ENCODE measurements at places on chromosomes 1 and 21. TPM values are rescaled to one million over a fixed set of nuclear protein-coding genes. Genes with fewer than 3 reads are reported as not detected.

DNA sequence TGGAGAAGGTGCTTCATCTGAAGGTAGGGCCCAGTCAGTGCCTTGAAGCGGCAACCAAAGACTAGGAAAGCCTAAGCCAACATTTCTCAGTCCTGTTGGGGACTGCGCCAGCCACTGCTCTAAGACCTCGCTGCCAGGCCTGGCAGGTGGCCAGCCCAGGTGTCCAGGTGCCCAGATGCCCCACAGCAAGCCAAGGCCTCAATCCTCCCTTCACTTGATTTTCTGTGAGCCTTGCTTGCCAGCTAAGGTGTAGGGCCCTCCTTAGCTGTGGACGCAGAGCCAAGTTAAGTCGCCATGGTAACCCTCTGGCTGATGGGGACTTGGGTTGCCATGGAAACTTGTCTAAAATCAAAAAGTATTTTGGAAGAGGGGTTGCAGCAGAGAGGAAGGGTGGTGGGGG, 135.0 kb downstream of the NAV1 start:
- no peaks in the 10 kb centered on the region for H3K27me3 ChIP-seq
- no peaks in the 10 kb centered on the region for H3K36me3 ChIP-seq
- H3K4me1 ChIP-seq, result peaks cover 24% of the 10 kb centered on the region
- H3K4me3 ChIP-seq, result no peak overlapping the region
- no peak overlapping the region for H3K27ac ChIP-seq

GRCh38 chr1:11645270-11645669, 9.0 kb downstream of the FBXO2 start:
- no peak overlapping the region for H3K27ac ChIP-seq
- H3K4me3 ChIP-seq, result no peak overlapping the region
- H3K4me1 ChIP-seq, result peaks cover 7% of the 10 kb centered on the region
- no peak for DNase-seq

- no peaks in the 10 kb centered on the region for H3K27me3 ChIP-seq
- no peak overlapping the region for H3K4me3 ChIP-seq
- no peak overlapping the region for H3K27ac ChIP-seq
- no peaks in the 10 kb centered on the region for H3K4me1 ChIP-seq
- no peak for DNase-seq
Measured at GRCh38 chr1:238345837-238346236, 455.1 kb upstream of the ZP4 start.

- no peak overlapping the region for H3K4me3 ChIP-seq
- DNase-seq, result no peak
- no peak overlapping the region for H3K27ac ChIP-seq
- H3K36me3 ChIP-seq, result no peaks in the 10 kb centered on the region
- no peaks in the 10 kb centered on the region for H3K27me3 ChIP-seq
- H3K4me1 ChIP-seq, result peaks cover 14% of the 10 kb centered on the region
Measured at GRCh38 chr21:38167345-38167744, 89.4 kb upstream of the KCNJ15 start.

GRCh38 chr21:31870472-31871193, 2.2 kb upstream of the HUNK start:
- DNase-seq, result no peak
- peaks cover 19% of the 10 kb centered on the region for H3K4me1 ChIP-seq
- H3K27me3 ChIP-seq, result peaks cover 45% of the 10 kb centered on the region
- no peak overlapping the region for H3K27ac ChIP-seq

GNG12 gene
- total RNA-seq, result 30.3 TPM

MAGOH gene
- 61.4 TPM for total RNA-seq
